ENCODE measurements at places on chromosomes 7 and 10. TPM values are rescaled to one million over a fixed set of nuclear protein-coding genes. Genes with fewer than 3 reads are reported as not detected.
A peak's percentile ranks its signal among the peaks of the same experiment; 100 is the strongest.

DNA sequence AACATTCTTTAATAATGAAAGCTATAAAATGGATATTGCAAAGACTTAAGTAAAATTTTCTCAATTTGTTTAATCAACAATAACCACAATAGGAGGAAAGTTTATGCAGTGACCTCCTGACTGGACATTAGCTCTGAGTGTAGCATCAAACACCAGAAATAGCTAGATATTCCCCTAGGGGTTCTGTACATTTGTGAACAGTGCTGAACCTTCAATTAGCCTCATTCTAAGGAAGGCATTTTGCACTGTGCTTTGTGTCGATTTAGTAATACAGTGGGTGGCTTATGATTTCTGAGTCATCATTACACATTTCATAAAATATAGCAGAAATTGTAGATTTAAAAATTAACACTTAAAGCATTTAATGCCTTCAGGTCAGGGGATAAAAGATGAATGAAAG is 367.3 kb upstream of the PCDH15 start:
- H3K36me3 ChIP-seq = no peaks in the 10 kb centered on the region
- H3K4me1 ChIP-seq = no peaks in the 10 kb centered on the region
- no peak overlapping the region for H3K27ac ChIP-seq
- no peak overlapping the region for H3K4me3 ChIP-seq
- no peaks in the 10 kb centered on the region for H3K27me3 ChIP-seq

GRCh38 chr10:71494980-71495381 is 98.3 kb downstream of the CDH23 start:
- no peaks in the 10 kb centered on the region for H3K4me1 ChIP-seq
- H3K27me3 ChIP-seq = peaks cover 67% of the 10 kb centered on the region
- no peak overlapping the region for H3K4me3 ChIP-seq
- no peak for DNase-seq
- H3K36me3 ChIP-seq = no peaks in the 10 kb centered on the region

DNA sequence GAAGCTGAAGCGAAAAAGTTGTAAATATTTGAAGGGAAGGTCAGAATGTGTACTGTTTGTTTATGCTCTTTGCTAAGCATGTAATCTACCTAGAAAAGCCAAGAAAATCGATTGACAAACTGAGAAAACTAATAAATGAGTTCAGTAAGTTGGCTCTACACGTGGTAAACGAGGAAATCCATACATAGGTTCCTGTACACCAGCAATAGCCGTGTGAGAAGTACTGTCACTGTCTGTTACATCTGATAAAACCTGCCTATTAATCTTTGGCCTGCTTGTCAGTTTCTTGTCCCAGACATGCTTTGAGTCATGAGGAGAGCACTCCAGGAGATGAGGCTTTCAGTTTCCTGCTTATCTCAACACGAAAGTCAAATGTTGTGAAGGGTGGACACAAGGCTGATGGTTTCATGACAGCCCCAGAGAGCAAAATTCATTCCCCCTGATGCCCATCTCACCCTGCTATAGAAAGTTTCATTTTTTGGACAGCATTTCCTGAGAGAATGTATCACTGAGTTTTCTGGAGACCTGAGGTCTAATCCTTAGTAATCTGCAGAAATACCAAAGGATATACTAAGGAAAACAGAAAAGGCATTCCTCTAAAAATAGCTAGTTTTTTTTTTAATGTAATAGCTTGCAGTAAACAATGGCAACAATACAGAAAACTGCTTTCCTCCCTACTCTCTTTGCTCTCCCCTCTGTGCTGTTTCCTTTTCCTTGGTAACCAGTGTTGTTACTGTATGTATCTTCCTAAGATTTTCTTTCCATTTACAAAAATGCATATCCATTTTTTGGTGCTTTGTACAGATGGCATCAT is 18.8 kb downstream of the BMPR1A start:
- peak overlapping the region; percentile 90 for H3K27ac ChIP-seq
- H3K36me3 ChIP-seq = no peaks in the 10 kb centered on the region
- no peaks in the 10 kb centered on the region for H3K27me3 ChIP-seq

DNA sequence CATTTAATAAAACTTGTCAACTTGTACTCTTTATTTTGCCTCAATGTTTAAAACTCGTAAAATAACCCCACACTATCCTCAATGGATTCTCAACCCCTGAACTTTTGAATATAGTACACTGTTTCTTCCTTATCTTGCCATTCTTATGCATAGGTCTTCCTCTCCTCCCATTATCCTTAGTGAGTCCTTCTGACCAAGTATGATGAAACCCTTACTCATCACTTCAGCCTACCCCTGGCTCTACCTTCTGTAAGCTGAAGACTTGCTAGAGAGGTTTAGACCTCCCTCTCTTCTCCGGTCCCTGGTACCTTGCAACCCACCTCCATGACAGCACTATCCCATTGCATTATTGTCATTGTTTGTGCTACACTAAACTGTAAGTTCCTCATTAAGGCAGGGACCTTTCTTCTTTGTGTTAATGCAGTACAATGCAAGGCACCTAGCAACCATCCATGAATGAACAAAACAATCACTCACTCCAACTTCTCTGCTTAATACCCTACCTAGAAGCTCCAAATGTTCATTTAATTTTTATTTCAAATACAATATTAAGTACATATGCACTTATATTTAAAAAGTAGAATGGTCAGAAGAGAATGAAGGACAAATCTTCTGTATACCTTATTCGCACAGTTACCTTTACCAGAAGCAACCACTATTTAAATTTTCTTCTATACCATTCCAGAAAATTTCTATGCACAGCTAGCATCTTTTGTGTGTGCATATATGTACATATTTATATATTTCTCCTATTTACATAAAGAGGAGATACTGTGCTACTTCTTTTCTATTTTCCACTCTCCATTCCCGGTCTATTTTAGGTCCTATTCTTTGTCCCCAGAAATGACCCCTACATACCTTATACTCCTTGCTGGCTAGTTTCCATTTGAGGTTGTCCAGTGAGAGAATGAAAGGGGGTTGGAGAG is 77.5 kb downstream of the SLC16A9 start:
- no peaks in the 10 kb centered on the region for H3K27me3 ChIP-seq
- H3K4me3 ChIP-seq = no peak overlapping the region
- no peaks in the 10 kb centered on the region for H3K36me3 ChIP-seq
- no peak overlapping the region for H3K27ac ChIP-seq
- no peaks in the 10 kb centered on the region for H3K4me1 ChIP-seq

DNA sequence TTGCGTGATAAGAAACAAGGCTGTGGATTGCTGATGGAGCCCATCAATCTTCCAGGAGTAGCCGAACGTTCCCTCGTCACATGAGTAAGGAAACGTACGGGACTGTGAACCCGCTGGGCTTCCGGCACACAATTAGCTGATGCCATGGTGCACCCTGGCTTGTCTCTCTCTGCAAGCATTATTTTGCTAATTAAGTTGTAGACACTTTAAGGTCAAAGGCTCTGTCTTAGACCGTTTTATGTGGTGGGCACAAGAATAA is 50.9 kb downstream of the ADARB2 start:
- H3K27ac ChIP-seq = no peak overlapping the region
- no peak for DNase-seq
- no peaks in the 10 kb centered on the region for H3K4me1 ChIP-seq

- H3K36me3 ChIP-seq = no peaks in the 10 kb centered on the region
- H3K27ac ChIP-seq = no peak overlapping the region
- H3K4me3 ChIP-seq = no peak overlapping the region
- H3K4me1 ChIP-seq = peaks cover 7% of the 10 kb centered on the region
Observed at GRCh38 chr7:92698237-92698841, 108.1 kb upstream of the FAM133B start.

GRCh38 chr7:100975371-100975821 is 6.0 kb downstream of the MUC12 start:
- no peaks in the 10 kb centered on the region for H3K4me1 ChIP-seq
- H3K4me3 ChIP-seq = no peak overlapping the region
- H3K36me3 ChIP-seq = no peaks in the 10 kb centered on the region
- H3K27ac ChIP-seq = no peak overlapping the region

DNA sequence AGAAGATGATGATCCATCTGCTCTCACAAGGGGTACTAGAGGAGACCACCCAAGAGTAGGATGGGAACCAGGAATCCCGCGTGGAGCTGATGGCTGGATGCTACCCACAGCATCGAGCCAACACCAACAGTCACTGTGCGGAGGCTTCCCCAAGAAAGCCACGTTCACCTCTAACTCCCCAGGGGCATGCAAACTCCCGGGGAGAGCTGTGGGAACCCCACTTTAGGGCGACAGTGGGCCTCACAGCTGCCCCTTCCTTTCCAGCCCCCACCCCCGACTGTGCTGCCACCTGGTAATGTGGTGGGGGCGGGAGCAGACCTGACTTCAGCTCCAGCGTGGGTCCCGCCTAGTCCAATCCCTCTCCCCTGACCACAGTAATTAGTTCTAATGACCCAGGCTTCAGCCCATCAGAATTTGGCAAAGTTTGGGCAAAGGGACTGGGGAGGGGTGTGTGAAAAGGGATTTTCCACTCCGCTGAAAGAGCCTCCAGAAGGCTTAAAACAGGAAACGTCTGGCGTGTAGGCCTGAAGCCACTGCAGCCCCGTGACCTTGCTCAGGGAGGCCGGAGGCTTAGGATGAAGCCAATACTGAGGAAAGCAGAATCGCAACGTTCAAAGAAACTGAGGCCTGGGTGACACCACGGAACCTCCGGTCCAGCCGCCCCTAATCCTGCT is 20.3 kb downstream of the ASB13 start:
- H3K27me3 ChIP-seq = no peaks in the 10 kb centered on the region
- H3K27ac ChIP-seq = no peak overlapping the region
- H3K4me1 ChIP-seq = no peaks in the 10 kb centered on the region
- no peak for DNase-seq
- H3K4me3 ChIP-seq = no peak overlapping the region
- peaks cover 26% of the 10 kb centered on the region for H3K36me3 ChIP-seq

DNA sequence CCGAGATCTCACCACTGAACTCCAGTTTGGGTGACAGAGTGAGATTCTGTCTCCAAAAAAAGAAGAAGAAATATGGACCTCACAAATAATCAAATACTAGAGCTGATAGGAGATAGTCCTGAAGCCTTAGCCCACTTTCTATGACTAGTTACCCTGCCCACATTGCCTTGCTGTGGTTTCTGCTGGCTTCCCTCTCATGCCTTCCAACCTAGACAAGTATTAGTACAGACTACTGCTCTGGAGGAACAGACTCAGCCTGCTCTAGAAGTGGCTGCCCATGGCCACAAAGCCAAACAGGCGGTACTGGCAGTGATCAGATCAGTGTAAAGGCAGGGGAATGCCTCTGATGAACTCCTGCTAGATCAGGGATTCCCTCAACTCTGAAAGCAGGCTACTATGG is 89.7 kb upstream of the PRKAR2B start:
- peaks cover 30% of the 10 kb centered on the region for H3K4me1 ChIP-seq
- no peak overlapping the region for H3K27ac ChIP-seq
- H3K4me3 ChIP-seq = no peak overlapping the region
- no peaks in the 10 kb centered on the region for H3K27me3 ChIP-seq
- DNase-seq = no peak

DNA sequence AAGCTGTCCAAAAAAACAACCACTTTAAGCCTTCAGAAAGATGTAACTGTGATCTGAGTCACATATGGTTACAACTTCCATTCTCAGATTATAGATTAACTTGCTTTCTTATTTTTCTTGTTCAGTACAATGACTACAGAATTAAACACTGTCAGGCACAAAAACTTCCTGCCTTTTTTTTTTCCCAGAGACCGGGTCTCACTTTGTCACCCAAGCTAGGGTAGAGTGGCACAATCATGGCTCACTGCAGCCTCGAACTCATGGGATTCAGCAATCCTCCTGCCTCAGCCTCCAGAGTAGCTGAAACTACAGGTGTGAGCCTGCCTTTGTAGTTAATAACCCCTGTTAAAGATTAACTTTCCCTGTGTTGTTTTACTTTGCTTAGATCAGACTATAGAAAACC is 163.2 kb downstream of the AVL9 start:
- no peaks in the 10 kb centered on the region for H3K27me3 ChIP-seq
- DNase-seq = no peak

DNA sequence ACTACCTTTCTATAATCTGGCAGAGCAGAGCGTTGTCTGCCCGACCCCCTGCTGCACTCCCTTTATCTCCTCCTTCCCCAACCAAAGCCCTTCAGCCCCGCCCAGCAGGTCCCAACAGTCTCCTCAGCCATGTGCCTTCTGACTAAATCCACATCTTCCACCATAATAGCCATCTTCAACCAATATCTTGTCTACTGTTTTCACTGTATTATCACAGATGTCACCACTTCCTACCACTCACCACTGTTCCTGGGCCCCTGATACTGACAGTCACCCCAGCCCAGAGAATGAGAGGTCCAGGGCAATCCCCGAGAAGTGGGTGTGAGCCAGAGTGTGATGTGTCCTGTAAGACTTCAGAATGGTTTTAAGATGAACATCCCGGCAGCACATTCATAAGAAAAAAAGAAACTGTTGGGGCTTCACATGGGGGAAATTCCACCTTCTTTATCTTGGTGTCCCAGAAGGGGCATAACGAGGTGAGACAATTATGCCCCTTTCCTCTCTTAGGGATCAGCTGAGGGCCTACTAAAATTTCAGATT is 25.3 kb downstream of the CCDC6 start:
- H3K4me3 ChIP-seq = no peak overlapping the region
- DNase-seq = peak; percentile 58
- H3K36me3 ChIP-seq = no peaks in the 10 kb centered on the region
- H3K27ac ChIP-seq = peak overlapping the region; percentile 72
- H3K4me1 ChIP-seq = peaks cover 12% of the 10 kb centered on the region

DNA sequence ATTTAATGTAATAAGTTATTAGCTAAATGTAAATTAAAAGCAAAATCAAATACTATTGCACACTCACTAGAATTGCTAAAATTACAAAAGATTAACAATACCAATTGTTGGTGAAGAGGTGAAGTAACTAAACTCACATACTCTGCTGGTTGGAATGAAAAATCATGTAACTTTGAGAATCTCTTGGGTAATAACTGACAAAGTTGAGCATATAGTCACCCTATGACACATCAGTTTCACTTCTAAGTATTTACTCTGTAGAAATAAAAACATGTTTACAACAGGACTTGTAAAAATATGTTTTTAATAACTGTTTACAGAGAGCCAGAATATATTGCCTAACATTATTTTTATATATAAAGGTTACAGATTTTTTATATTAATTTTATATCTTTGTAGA is 33.6 kb downstream of the CNTNAP2 start:
- no peak overlapping the region for H3K4me3 ChIP-seq
- no peaks in the 10 kb centered on the region for H3K36me3 ChIP-seq
- DNase-seq = no peak

GRCh38 chr10:128631801-128632241 is 505.6 kb upstream of the MKI67 start:
- no peak overlapping the region for H3K27ac ChIP-seq
- H3K27me3 ChIP-seq = no peaks in the 10 kb centered on the region
- peaks cover 10% of the 10 kb centered on the region for H3K4me1 ChIP-seq
- no peak overlapping the region for H3K4me3 ChIP-seq
- no peaks in the 10 kb centered on the region for H3K36me3 ChIP-seq

GRCh38 chr10:129694691-129695243 is 227.7 kb downstream of the MGMT start:
- H3K27me3 ChIP-seq = no peaks in the 10 kb centered on the region
- H3K27ac ChIP-seq = no peak overlapping the region
- DNase-seq = no peak
- no peak overlapping the region for H3K4me3 ChIP-seq
- H3K4me1 ChIP-seq = no peaks in the 10 kb centered on the region
- H3K36me3 ChIP-seq = no peaks in the 10 kb centered on the region

- H3K27ac ChIP-seq = no peak overlapping the region
- H3K4me1 ChIP-seq = no peaks in the 10 kb centered on the region
- no peaks in the 10 kb centered on the region for H3K36me3 ChIP-seq
- no peak overlapping the region for H3K4me3 ChIP-seq
- H3K27me3 ChIP-seq = no peaks in the 10 kb centered on the region
Observed at GRCh38 chr7:90607196-90607595, 11.1 kb downstream of the CDK14 start.

The TMEM213 gene
- not detected for total RNA-seq

The ACSL5 gene
- 0.51 TPM for total RNA-seq

The DENND11 gene
- total RNA-seq = 0.65 TPM
